ENCODE measurements at places on chromosomes 5 and 9. TPM values are rescaled to one million over a fixed set of nuclear protein-coding genes. Genes with fewer than 3 reads are reported as not detected.
A peak's percentile ranks its signal among the peaks of the same experiment; 100 is the strongest.

GRCh38 chr5:6449465-6450158 is 953 bp downstream of the UBE2QL1 start:
- H3K4me3 ChIP-seq: peak overlapping the region; percentile 62
- no peak for DNase-seq
- peak overlapping the region; percentile 84 for H3K27ac ChIP-seq
- H3K4me1 ChIP-seq: peaks cover 29% of the 10 kb centered on the region

ZNF608 gene
- 5.3 TPM for polyA plus RNA-seq

GRCh38 chr9:76687861-76688391 is 76.3 kb upstream of the PCA3 start:
- no peaks in the 10 kb centered on the region for H3K4me1 ChIP-seq
- no peak for DNase-seq
- H3K27ac ChIP-seq: no peak overlapping the region
- H3K36me3 ChIP-seq: no peaks in the 10 kb centered on the region
- H3K4me3 ChIP-seq: no peak overlapping the region

- no peak overlapping the region for H3K27ac ChIP-seq
- no peaks in the 10 kb centered on the region for H3K4me1 ChIP-seq
- no peaks in the 10 kb centered on the region for H3K27me3 ChIP-seq
- DNase-seq: no peak
- no peaks in the 10 kb centered on the region for H3K36me3 ChIP-seq
- H3K4me3 ChIP-seq: no peak overlapping the region
Observed at GRCh38 chr5:157362982-157363381, 97.0 kb upstream of the NIPAL4 start.

- H3K4me3 ChIP-seq: no peak overlapping the region
- H3K27ac ChIP-seq: no peak overlapping the region
- H3K36me3 ChIP-seq: no peaks in the 10 kb centered on the region
- no peaks in the 10 kb centered on the region for H3K4me1 ChIP-seq
- no peak for DNase-seq
Observed at GRCh38 chr9:16729651-16730050, 140.8 kb downstream of the BNC2 start.

- no peaks in the 10 kb centered on the region for H3K36me3 ChIP-seq
- no peak overlapping the region for H3K4me3 ChIP-seq
- H3K4me1 ChIP-seq: peaks cover 89% of the 10 kb centered on the region
- no peaks in the 10 kb centered on the region for H3K27me3 ChIP-seq
Observed at GRCh38 chr9:95091601-95092261, 225.8 kb downstream of the FANCC start.

- H3K27me3 ChIP-seq: no peaks in the 10 kb centered on the region
- H3K4me1 ChIP-seq: peaks cover 4% of the 10 kb centered on the region
- peaks cover 38% of the 10 kb centered on the region for H3K36me3 ChIP-seq
- H3K4me3 ChIP-seq: no peak overlapping the region
Observed at GRCh38 chr9:4855841-4856240, 63.1 kb downstream of the RCL1 start.

GRCh38 chr5:129477532-129477931 is 17.4 kb downstream of the ADAMTS19 start:
- DNase-seq: no peak
- no peak overlapping the region for H3K4me3 ChIP-seq
- H3K36me3 ChIP-seq: no peaks in the 10 kb centered on the region
- H3K4me1 ChIP-seq: peaks cover 5% of the 10 kb centered on the region
- no peaks in the 10 kb centered on the region for H3K27me3 ChIP-seq
- no peak overlapping the region for H3K27ac ChIP-seq

ADGRD2 gene
- not detected for polyA plus RNA-seq

- H3K4me3 ChIP-seq: no peak overlapping the region
- no peaks in the 10 kb centered on the region for H3K27me3 ChIP-seq
- H3K27ac ChIP-seq: no peak overlapping the region
- DNase-seq: no peak
- no peaks in the 10 kb centered on the region for H3K36me3 ChIP-seq
Observed at GRCh38 chr5:119426057-119426456, 26.2 kb upstream of the HSD17B4 start.

- no peaks in the 10 kb centered on the region for H3K36me3 ChIP-seq
- DNase-seq: no peak
- no peaks in the 10 kb centered on the region for H3K27me3 ChIP-seq
- H3K4me1 ChIP-seq: no peaks in the 10 kb centered on the region
- H3K27ac ChIP-seq: no peak overlapping the region
- H3K4me3 ChIP-seq: no peak overlapping the region
Observed at GRCh38 chr5:17766031-17766430, 131.8 kb downstream of the TAF11L14 start.

GRCh38 chr5:112960315-112960714 is 16.3 kb upstream of the DCP2 start:
- H3K27ac ChIP-seq: no peak overlapping the region
- DNase-seq: no peak
- no peaks in the 10 kb centered on the region for H3K36me3 ChIP-seq
- H3K4me3 ChIP-seq: no peak overlapping the region

ZFP2 gene
- 0.61 TPM for polyA plus RNA-seq

- no peaks in the 10 kb centered on the region for H3K4me1 ChIP-seq
- DNase-seq: no peak
- no peaks in the 10 kb centered on the region for H3K36me3 ChIP-seq
- no peak overlapping the region for H3K27ac ChIP-seq
- no peaks in the 10 kb centered on the region for H3K27me3 ChIP-seq
Observed at GRCh38 chr5:126911986-126912385, 118.4 kb downstream of the MARCHF3 start.

GRCh38 chr5:139844472-139845145 is 49.0 kb downstream of the PSD2 start:
- no peak overlapping the region for H3K4me3 ChIP-seq
- H3K36me3 ChIP-seq: no peaks in the 10 kb centered on the region
- DNase-seq: peak; percentile 56
- H3K27ac ChIP-seq: no peak overlapping the region

DNA sequence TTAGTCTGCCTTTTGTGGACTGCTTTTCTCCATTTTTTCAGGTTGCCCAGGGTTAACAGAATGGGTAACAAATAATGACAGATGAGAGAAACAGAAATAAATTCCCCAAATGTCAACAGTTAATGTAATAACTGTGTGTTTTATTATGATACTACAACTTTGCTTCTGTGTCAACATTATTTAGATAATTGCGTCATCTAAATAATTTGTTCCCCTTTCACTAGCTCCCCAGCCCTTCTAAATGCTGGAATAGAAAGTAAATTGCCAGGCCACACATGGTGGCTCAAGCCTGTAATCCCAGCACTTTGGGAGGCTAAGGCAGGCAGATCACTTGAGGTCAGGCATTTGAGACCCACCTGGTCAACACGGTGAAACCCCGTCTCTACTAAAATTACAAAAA is 53.5 kb downstream of the RNF38 start:
- H3K36me3 ChIP-seq: peaks cover 96% of the 10 kb centered on the region
- H3K27me3 ChIP-seq: no peaks in the 10 kb centered on the region
- H3K27ac ChIP-seq: no peak overlapping the region
- DNase-seq: no peak

HK3 gene
- polyA plus RNA-seq: 4.3 TPM

GRCh38 chr5:179307013-179307800 is 38.1 kb downstream of the ADAMTS2 start:
- no peak overlapping the region for H3K4me3 ChIP-seq
- H3K36me3 ChIP-seq: no peaks in the 10 kb centered on the region
- H3K27me3 ChIP-seq: no peaks in the 10 kb centered on the region
- no peaks in the 10 kb centered on the region for H3K4me1 ChIP-seq

- H3K27me3 ChIP-seq: no peaks in the 10 kb centered on the region
- H3K27ac ChIP-seq: no peak overlapping the region
- peaks cover 37% of the 10 kb centered on the region for H3K36me3 ChIP-seq
- H3K4me3 ChIP-seq: no peak overlapping the region
- H3K4me1 ChIP-seq: peaks cover 64% of the 10 kb centered on the region
Observed at GRCh38 chr5:138757061-138757776, 4.0 kb downstream of the CTNNA1 start.

DNA sequence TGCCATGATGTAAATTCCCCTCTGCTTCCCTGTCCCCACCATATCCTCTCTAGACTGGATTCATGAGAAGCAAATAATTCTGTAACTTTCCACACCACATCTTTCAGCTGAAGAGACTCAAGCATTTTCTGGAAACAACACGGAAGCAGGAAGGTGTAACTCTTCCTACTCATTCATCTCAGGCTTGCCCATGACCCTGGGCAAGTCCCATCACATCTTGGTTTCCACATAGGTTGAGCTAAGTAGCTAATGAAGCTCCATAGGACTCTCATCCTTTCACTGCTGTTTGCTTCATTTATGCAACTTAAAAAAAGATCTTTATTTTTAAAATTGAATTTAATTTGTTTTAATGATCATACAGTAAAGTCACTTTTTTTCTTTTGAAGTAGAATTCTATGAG is 32.7 kb upstream of the STARD4 start:
- no peak for DNase-seq
- H3K27me3 ChIP-seq: no peaks in the 10 kb centered on the region
- H3K4me1 ChIP-seq: no peaks in the 10 kb centered on the region
- H3K27ac ChIP-seq: no peak overlapping the region
- H3K36me3 ChIP-seq: no peaks in the 10 kb centered on the region

CBY3 gene
- polyA plus RNA-seq: not detected

DNA sequence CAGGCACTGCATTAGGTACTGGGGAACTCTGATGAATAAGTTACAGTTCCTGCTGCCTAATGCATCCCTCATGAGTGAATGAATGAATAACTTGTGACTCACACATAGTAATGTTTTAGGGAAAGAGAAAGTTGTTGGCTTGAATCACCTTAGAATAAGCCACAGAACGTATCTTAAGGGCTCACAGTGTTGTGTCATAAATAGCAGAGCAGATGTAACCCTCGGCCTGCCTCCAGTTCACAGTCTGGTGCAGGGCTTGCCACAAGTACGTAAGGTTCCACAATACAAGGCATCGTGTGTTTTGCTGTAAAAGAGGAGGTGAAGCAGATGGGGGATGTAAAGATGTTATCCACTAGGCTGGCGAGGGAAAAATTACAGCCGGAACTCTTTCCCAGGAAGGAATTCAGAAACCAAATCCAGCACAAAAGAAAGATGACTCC is 218.7 kb downstream of the TRPM3 start:
- no peak overlapping the region for H3K4me3 ChIP-seq

DNA sequence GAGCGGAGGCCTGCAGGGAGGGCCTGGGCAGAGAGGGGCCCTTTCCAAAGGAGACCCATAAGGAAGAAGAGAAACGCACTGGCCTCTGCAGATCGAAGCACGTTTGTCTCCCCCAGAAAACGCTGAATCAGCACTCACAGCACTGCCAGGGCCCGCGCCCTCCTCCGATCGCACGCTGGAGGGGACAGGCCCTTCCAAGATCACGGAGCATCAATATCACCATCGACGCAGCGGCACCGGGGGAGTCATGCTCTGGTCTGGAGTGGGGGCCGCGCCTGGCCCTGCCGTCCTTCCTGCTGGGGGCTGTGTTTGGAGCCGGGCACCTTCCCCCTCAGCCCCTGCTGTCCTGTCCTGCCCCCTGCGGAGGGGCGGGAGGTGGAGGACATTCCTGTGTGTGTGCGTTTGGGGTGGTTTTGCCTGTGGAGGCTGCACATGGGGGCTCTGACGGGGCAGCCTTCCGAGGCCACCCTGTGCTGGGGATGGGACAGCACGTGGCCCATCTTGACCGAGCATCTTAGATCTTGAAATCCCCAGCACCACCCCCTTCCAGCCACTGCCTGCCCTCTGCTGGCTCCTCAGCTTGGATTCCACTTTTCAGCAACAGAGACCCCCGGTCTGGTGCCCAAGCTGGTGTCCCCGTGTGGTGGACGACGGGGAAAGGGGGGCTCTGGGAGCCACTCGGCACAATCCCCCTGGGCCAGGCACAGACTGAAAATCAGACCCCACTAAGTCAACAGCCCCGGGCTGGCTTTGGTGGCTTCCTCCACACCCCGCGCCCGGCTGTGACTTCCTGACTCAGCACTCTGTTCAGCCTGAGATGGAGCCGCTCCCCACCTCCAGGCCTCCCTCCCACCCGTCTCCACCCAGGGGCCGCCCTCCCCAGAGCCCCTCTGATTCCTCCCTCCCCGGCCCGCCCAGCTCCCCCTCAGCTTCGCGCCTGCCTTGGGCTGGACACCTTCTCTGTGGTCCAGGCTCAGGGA is 8.3 kb downstream of the TMEM250 start:
- H3K4me3 ChIP-seq: peak overlapping the region; percentile 47
- peaks cover 12% of the 10 kb centered on the region for H3K36me3 ChIP-seq
- no peaks in the 10 kb centered on the region for H3K27me3 ChIP-seq
- H3K4me1 ChIP-seq: peaks cover 54% of the 10 kb centered on the region

Measured in heart left ventricle (tissue), 16 donors.